ENCODE measurements at places on chromosomes 7 and 10.

DNA sequence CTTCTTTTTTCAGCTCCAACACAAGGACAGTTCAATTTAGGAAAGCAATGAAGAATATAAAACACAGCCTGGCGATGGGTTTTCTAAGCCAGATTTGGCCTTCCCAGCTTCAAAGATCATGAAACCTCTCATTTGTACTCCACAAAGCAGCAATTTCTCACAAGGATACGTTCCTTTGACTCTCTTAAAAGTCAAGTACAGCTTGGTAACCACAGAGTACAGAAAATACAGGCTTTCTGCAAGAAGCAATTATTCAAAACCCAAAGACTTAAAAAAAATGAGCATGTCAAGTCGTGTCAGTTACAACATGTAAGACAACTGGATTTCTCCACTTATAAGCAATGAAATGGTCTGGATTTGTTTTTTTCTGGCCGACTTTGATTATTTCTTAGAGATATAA lies 321.4 kb downstream of the FGFR2 start:
- no peak for DNase-seq

DNA sequence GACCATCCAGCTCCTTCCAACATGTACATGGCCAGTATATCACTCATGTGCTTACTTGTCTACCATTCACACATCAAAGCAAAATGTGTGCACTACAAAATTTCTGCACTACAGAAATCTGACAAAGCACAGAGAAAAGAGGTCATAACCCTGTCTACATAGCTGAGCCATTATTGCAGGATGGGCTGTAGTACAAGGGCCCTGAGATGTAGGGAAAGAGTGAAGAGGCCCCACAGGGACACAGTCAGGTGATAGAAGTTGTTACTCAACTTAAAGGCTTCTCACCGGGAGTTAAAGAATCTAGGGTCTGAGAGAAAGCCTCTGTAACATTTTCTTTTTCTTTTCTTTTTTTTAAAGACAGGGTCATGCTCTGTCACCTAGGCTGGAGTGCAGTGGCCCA lies 17.5 kb downstream of the AVPI1 start:
- no peak for DNase-seq

- DNase-seq = no peak
Measured at GRCh38 chr10:119408969-119409371, 133.5 kb downstream of the RGS10 start.

DNA sequence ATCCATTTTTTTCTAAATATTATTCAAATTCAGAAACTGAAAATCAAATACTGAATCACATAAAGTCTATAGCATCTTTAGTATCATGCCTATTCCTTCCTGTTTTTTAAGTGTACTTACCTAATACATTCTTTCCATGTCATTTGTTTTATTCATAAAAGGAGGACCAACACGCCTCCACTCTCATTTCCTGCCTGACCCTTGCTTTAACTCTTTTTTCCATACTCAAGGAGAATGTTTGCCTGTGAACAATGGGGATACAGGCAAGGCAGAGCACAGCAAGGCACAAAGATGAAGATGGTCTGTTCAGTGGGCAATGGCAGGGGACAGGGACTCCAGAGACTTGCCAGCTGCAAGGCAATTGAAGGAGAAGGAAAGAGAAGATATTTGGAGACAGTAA lies 121.2 kb upstream of the FEZF1 start:
- DNase-seq = no peak

- DNase-seq = no peak
Measured at GRCh38 chr7:26337232-26337865, 45.7 kb downstream of the SNX10 start.

- peak; percentile 78 for DNase-seq
Measured at GRCh38 chr10:114304017-114304570, 65.0 kb downstream of the VWA2 start.

GRCh38 chr10:10687751-10688150 lies 329.9 kb upstream of the CELF2 start:
- no peak for DNase-seq

DNA sequence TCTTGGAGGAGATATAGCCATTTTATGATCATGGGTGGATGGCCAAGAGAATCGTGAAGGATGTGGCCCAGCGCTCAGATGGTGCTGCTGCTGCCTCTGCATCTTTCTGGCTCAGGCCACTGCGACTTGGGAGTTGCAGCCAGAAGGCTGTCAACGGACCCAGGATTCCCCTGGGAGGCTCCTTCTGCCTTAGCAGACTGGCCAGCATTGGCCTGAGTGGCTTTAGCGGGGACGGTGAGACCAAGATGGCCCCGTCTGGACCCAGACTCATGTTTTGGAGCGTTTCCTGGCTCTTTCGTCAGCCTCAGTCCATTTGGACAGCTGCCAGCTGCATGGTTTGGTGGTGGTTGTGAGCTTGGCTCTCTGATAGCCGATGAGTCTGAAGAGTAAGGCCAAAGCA lies 97.2 kb downstream of the GALNT17 start:
- no peak for DNase-seq

DNA sequence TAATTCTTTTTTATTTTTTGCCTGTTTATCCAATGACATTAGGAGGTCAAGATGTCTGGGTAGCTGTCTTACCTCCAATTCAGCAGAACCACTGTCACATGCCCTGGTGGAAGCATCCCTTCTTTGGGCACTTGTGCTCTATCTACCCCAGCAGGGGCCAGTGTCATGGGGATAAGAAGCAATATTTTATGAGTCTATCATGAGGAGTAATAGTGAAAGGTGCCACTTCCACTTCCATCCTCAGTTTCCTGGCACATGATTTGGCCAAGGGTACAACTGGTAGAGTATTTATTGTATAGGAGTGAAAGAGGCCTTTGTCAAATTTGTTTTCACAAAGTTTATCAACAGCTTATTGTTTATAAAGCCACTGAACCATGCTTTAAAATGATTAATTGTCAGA lies 112.5 kb downstream of the CCDC71L start:
- no peak for DNase-seq
